ENCODE measurements at places on chromosomes 1 and 21. TPM values are rescaled to one million over a fixed set of nuclear protein-coding genes. Genes with fewer than 3 reads are reported as not detected.

- DNase-seq, result peak; percentile 61
Measured at GRCh38 chr1:230632273-230632873, 9.9 kb upstream of the COG2 start.

GRCh38 chr1:216632980-216633379 is 90.2 kb downstream of the ESRRG start:
- DNase-seq, result no peak

DNA sequence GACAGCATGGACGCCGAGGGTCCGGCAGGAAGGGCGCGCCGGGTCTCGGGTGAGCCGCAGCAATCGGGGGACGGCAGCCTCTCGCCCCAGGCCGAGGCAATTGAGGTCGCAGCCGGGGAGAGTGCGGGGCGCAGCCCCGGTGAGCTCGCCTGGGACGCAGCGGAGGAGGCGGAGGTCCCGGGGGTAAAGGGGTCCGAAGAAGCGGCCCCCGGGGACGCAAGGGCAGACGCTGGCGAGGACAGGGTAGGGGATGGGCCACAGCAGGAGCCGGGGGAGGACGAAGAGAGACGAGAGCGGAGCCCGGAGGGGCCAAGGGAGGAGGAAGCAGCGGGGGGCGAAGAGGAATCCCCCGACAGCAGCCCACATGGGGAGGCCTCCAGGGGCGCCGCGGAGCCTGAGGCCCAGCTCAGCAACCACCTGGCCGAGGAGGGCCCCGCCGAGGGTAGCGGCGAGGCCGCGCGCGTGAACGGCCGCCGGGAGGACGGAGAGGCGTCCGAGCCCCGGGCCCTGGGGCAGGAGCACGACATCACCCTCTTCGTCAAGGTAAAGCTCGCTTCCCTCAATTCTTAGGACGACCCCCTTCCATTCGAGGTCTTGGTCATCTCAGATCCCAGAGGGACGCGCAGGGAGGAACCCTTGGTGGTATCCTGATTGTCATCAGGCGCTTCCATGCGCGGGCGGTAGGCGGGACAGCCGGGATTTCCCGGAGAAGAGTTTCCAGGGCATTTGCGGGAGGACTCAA is 1.6 kb downstream of the CLIC6 start:
- no peak for DNase-seq

DNA sequence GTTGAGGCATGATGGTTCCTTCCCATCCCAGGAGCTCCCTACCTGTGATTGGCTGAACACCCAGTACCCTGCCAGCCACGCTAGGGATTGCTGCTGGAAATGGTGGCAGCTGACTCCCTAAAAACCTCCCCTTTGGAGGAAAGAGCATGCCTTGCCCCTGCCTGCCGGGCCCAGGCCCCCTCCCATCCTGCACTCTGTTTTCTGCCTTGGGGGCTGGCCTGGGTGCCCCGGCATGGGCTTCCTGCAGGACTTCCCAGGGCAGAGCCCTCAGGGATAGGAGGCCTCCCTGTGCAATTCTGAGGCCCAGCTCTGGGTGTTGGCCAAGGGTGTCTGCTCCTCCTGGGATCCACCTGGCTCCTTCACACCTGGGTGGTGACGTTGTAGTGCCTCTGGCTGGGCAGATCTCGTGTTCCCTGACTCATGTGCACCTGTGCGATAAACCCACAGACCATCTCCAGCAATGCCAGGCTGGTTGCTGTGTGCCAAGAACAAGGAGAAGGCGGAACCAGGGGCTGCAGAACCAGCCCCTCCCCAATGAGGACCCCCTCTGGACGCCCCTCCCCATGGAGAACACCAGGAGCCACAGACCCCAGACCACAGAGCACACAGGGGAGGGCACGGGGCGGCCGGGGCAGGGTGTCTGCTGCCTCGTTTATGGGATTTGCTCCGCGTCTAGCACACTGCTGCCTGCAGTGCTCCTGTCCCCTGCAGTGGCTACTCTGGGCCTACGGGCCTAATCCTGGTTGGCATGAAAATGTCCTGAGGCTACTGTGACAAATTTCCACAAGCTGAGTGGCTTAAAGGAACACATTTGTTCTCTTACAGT is 13.6 kb downstream of the CSTB start:
- no peak for DNase-seq

GRCh38 chr1:109399326-109399957 is 1.7 kb upstream of the SORT1 start:
- peak; percentile 71 for DNase-seq

The MARK1 gene
- not detected for total RNA-seq

DNA sequence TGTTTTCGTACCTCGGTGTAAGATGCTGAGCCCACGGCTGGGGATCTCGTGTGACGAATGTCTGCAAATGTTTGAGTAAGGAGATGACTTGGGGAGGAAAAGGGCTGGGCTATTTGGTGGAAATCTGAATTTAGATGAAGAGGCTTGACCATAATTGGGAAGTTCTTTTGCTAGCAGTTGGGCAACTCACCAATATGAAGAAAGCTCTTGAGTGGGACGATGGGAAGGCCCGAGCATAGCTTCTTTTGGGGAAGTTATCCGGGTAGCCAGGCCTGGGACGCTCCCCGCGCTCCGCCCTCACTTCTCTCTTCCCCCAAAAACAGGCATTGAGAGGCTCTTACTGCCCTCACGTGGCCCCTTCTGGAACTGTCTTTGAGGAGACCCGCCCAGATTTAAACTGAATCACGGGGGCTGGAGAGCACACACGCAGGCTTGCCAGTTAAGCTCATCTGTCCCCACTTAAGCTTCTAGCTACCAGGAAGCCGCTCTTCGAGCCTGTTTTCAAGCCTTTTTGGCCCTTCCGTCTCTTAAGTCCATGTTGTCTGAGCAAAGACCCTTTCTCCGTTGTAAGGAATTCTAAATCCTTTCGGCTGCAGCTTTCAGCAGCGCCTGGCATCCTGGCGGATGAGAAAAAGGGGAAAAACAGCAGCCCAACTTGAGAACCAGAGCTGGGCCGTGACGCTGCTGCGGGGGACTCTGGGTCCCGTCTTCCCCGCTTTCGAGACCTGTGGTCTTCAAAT is 93.1 kb downstream of the NID1 start:
- DNase-seq, result peak; percentile 92

The GJA5 gene
- total RNA-seq, result 2.6 TPM

DNA sequence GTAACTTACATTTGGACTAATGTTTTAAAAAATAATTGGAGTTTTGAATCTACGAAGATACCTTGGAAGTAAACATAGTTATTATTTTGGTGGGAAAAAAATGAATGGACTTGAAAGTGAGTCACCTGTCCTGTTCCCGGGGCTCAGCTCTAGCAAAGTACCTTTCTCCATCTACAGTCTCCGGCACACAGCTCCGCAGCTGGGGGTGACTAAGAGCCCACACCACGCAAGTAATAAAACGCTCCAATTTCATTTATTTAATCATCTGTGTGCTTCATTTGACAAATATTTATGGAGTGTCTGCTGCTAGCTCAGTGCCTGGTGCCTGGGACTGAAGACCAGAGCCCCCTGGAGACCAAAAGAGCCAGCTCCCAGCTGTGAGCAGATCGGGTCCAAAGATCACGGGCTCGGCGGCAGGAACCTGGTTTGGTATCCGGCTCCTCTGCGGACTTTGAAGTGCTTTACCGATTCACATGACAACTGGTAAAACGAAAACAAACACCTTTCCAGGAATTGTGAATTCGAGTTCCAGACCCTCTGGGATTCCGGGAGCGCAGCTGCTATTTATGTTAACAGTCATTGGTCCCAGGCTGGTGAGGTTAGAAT is 1.7 kb upstream of the RIPK4 start:
- DNase-seq, result peak; percentile 98

The SLC22A15 gene
- total RNA-seq, result 0.62 TPM

DNA sequence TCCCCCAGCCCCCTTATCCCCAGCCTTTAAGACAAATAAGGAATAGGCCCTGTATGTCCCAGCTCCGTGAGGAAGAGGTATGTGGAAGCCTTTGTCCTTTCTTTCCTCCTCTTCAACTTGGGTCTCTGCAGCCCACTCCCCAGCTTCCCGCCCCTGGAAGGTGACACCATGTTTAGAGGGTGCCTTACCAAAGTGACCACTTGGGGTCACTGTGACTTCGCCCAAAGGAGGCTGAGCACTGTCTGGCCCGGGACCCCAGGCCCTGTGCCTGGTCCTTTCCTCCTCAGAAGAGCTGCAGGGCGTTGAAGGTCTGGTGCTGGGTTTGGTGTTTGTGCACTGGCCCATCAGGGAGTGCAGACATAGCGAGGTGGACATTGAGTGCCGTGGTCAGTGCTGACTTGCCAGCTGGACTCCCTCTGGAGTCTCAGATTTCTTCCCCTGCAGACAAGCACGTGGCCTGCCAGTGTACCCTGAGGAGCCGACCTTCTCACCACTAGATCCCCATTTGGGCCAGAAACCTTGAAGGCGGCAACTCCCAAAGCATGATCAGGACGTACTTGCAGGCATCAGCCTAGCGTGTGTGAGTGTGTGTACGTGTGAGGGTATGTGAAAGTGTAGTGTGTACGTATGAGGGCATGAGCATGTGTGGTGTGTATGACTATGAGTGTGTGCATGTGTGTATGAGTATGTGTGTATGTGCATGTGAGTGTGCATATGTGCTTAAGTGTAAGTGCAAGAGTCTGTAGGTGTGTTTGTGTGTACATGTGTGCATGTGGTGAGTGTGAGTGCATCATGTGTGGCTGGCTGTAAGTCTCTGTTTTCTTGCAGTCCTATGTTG is 181.4 kb upstream of the KIAA0040 start:
- DNase-seq, result peak; percentile 4

- DNase-seq, result no peak
Measured at GRCh38 chr1:145886816-145887215, 1.1 kb upstream of the ANKRD35 start.

GRCh38 chr1:171582589-171582988 is 39.5 kb upstream of the MYOCOS start:
- no peak for DNase-seq
